ENCODE measurements at places on chromosomes 13 and 19.

- no peak for DNase-seq
- H3K4me3 ChIP-seq: no peak overlapping the region
- H3K36me3 ChIP-seq: no peaks in the 10 kb centered on the region
- peaks cover 4% of the 10 kb centered on the region for H3K4me1 ChIP-seq
- no peaks in the 10 kb centered on the region for H3K27me3 ChIP-seq
Measured at GRCh38 chr13:66219506-66219905, 1010.6 kb downstream of the PCDH9 start.

GRCh38 chr13:78398743-78399410 lies 204.5 kb downstream of the POU4F1 start:
- no peak overlapping the region for H3K4me3 ChIP-seq
- DNase-seq: no peak
- H3K4me1 ChIP-seq: peaks cover 2% of the 10 kb centered on the region
- no peaks in the 10 kb centered on the region for H3K27me3 ChIP-seq
- no peak overlapping the region for H3K27ac ChIP-seq
- no peaks in the 10 kb centered on the region for H3K36me3 ChIP-seq

- no peak for DNase-seq
- no peaks in the 10 kb centered on the region for H3K4me1 ChIP-seq
- H3K36me3 ChIP-seq: no peaks in the 10 kb centered on the region
- no peak overlapping the region for H3K4me3 ChIP-seq
- no peak overlapping the region for H3K27ac ChIP-seq
- H3K27me3 ChIP-seq: peaks cover 5% of the 10 kb centered on the region
Measured at GRCh38 chr19:29587518-29587986, 18.5 kb upstream of the POP4 start.

- H3K4me3 ChIP-seq: no peak overlapping the region
- DNase-seq: no peak
Measured at GRCh38 chr13:91207261-91207660, 140.2 kb upstream of the MIR17HG start.

DNA sequence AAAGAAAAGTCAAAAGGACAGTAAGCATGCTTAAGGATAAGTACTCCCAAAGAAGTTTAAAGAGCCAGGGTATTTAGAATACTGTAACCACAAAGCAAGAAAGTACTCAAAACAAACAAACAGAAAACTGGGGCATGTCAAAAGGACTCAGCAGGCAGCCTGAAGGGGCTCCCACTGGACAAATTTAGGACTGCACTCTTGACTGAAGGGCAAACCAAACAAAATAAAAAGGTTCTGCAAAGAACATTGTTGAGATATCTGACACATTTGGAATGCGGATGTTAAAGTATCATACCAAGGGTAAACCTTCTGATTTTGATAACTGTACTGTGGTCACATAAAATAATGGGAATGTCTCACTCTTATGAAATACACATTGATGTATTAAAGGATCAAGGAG lies 157.4 kb downstream of the TNFSF13B start:
- H3K36me3 ChIP-seq: no peaks in the 10 kb centered on the region
- H3K4me3 ChIP-seq: no peak overlapping the region
- H3K27me3 ChIP-seq: peaks cover 5% of the 10 kb centered on the region

DNA sequence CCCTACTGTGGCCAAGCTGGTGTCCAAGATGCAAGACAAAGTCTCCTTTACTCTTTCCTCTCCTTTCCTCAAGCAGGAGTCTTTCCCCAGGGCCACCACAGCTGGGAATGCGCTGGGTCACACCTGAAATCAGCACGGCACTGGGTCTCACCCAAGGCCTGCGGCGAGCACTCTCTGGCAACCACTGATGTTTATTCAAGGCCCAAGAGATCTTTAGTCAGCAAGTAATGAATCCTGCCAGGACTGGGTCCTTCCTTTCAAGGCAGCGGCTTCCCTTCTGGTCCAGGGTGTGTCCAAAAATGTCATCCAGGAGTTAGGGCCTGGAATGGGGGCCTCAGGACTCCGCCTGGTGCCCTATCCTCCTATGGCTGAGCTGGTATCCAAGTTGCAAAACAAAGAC lies 24.1 kb downstream of the BLOC1S3 start:
- H3K27ac ChIP-seq: no peak overlapping the region
- no peaks in the 10 kb centered on the region for H3K27me3 ChIP-seq
- no peaks in the 10 kb centered on the region for H3K36me3 ChIP-seq
- H3K4me1 ChIP-seq: no peaks in the 10 kb centered on the region

Data from endothelial cell (in vitro differentiated cells).